ENCODE measurements at places on chromosomes 2 and 18. TPM values are rescaled to one million over a fixed set of nuclear protein-coding genes. Genes with fewer than 3 reads are reported as not detected.

ERLEC1 gene
- 12.7 TPM for polyA plus RNA-seq

THSD7B gene
- not detected for polyA plus RNA-seq

SCG2 gene
- 0.13 TPM for polyA plus RNA-seq

PER2 gene
- polyA plus RNA-seq, result 2.6 TPM

DNER gene
- polyA plus RNA-seq, result not detected

CTNNA2 gene
- not detected for polyA plus RNA-seq

TRIM43 gene
- not detected for polyA plus RNA-seq

CGREF1 gene
- 0.61 TPM for polyA plus RNA-seq

DNA sequence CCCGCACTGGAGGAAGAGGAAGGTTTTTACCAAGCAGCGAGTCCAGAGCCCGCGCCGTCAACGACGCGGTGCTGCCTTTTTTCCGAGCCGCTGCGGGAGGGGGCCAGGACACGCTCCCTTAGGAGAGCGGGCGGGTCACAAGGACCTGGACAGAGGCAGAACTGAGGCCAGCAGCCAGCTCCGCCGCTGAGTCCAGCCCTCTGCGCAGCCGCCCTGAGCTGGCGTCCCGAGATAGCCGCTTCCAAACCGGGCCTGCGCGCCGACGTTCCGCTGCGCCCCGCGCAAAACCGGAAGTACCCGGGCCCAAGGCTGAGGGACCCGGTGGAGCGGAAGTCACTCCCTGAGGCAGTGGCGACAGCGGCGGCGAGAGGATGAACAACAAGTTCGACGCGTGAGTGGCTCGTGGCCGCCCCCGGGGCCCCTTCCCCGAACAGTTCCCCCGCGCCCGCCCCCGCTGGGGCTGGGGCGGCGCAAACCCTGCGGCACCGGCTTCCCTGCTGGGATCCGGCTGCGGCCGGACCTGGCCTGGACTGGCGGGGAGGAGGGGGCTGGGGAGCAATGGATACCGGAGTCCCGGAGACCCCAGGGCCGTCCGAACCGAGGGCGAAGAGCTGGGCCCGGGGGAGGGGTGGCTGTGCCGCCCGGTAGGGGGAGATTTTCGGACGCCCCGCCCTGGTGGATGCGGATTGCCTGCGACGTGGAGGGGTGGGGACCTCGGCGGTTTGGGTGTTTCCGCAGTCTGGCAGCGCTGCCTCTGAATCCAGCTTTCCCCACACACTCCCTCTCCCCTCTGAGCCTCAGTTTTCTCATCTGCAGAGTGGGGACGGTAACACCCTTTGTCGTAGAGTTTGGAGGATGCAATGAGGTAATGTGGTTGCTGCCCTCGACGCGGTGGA lies at the start of the genes EIF4E2 and TIGD1:
TSS of gene EIF4E2 (plus strand) at position 336 of the 896 bp plus-strand sequence. CDS start at position 372, 36 bp downstream.
TSS of gene TIGD1 (minus strand) at position 204 of the 896 bp plus-strand sequence. CDS start 675 bp downstream, outside the sequence.
- peak; percentile 99 for DNase-seq

GRCh38 chr2:151862700-151863099 lies 34.5 kb upstream of the ARL5A start:
- DNase-seq, result no peak

DNA sequence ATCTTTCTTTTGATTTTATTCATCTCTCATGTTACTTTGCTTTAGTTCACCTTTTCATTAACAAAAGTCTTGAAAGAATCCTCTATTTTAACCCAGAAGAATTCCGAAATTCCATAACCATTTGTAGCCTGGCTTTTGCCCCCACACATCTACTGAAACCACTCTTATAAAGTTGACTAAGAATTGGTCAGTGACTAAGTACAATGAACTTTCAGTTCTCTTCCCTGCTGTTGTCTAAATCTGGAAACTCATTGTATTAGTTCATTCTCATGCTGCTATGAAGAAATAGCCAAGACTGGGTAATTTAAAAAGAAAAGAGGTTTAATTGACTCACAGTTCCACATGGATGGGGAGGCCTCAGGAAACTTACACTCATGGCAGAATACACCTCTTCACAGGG lies 49.9 kb upstream of the PNPT1 start:
- no peak for DNase-seq

- DNase-seq, result no peak
Observed at GRCh38 chr2:3201281-3201680, 176.3 kb downstream of the EIPR1 start.

DNA sequence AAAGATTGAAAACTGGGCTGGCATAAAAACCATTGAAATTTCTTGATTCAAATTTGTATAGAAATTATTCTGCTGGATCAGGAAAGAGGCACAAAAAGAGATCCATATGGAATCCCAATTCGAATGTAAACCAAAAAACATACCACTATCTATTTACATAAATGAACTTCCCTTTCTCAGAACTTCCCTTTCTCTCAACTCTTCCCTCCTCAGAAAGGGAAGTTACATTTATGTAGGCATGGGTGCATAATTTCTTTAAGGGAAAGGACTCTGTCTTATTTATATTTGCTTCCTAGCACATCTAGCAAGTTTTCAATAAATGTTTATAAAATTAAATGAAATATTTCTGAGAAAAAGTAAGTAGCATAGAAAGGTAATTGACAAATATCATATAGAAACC lies 398.1 kb upstream of the ATP5MC3 start:
- DNase-seq, result no peak

DNA sequence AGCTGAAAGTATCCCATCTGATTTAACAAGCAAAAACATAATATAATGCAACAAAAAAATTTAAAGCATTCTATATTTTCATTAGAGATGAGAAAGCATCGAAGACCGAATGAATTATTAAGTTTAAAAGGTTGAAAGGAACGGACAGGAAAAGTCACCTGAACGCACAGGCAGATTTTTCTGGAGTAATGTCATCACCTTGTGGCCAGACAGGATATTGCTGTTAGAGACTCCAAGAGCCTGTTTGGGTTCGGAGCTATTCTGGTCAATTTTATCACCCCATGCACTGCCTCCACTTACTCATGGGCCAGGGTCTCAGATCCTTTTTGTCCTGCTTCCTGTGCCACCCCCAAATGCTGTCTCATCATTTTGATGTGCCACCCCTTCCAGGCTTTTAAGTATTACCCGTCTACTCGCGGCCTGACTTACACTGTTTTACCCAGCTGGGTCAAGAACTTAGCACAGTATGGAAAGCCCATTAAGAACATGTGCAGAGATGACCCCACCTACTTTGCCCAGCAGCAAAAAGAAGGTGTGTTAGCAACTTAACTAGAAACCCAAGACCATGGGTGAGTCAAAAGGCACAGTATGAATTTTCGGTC lies 27.3 kb downstream of the GKN2 start:
- no peak for DNase-seq

GRCh38 chr2:85187069-85187468 lies 53.9 kb downstream of the TCF7L1 start:
- no peak for DNase-seq

DNA sequence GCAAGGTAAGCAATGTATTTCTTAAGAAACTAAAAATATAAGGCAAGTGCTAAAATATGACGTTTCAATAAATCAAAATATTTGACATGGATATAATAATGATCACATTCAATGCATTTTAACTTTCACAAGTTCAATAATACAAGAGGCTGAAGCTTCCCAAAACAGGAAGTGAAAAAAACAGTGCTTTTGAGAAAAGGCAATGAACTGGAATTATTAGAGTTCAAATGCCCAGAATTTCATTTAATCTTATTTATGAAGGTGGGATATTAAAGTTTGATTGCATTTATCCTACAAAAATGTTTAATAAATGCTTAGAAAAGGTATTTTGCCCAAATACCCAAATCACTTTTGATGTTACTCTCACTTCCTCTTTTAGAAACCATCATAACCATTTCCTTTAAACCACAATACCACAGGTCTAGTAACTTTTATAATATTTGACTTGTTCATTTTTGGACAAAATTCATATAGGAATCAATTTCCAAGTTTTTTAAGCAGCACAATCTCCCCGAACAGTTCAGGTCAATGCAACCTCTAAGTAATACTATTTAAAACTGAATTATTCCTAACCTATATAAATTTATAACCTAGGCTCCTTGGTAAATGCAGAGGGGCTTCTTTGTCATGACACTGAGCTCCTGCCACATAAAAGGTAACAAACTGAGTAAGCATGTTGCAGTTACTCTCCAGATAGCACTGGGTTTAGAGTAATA lies 2.1 kb downstream of the NCKAP1 start:
- DNase-seq, result no peak

- DNase-seq, result peak; percentile 79
Observed at GRCh38 chr2:20617081-20617575, 33.8 kb downstream of the HS1BP3 start.

DNA sequence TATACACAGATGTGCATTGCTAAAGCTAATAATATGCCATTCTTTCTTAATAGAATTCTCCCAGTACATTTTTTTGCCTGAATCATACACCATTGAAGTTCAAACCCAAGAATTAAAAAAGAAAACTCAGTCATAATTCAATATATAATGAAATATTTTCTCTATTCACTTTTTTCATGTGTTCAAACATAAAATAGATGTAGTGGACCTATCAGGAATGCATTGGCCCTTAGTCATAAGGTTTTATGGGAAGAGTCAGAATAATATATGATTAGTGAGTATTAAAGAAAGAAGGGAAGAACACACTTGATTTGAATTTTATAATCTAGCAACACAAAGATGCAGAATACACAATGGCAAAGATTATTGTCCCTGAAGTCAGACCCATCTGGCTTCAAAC lies 297.0 kb upstream of the COL3A1 start:
- no peak for DNase-seq

GRCh38 chr18:76373297-76373696 lies 121.7 kb downstream of the ZNF516 start:
- no peak for DNase-seq

DNA sequence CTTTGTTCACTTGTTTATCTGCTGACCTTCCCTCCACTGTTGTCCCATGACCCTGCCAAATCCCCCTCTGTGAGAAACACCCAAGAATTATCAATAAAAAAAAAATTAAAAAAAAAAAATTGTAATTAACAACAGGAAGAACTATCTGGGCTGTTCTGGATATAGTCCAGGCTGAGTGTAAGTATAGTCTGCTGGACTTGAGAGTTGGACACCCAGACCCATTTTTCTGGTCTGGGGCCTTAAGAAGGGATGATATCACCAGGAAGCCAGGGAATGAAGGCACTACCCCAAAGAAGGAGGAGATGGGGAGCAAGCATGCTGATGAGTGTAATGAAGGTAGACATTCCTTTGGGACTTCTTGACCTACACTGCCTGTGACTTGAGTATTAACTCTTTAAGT lies 72.1 kb upstream of the ZFP36L2 start:
- no peak for DNase-seq
